ENCODE measurements at places on chromosomes 12 and 14.

- no peak for DNase-seq
These were observed 15.0 kb upstream of the SERPINA1 start for GRCh38 chr14:94403312-94403932.

DNA sequence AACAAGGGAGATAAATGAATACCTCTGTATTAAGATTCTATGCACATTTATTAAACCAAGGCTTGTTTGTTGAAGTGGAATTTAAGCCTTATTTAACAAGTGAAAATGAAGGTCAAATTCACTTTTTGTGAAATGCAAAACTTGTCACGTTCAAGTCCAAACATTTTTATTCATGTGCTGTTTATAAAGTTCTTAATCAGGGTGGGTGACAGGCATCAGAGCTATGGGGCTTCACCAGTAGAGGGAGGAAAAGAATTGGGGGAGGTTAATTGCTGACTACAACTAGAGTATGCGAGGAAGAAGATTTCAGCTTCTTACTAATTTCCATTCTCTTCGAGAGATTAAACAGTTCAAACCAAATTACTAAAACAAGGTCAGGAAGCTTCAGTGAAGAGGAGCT is 9.7 kb downstream of the MOK start:
- DNase-seq: no peak

DNA sequence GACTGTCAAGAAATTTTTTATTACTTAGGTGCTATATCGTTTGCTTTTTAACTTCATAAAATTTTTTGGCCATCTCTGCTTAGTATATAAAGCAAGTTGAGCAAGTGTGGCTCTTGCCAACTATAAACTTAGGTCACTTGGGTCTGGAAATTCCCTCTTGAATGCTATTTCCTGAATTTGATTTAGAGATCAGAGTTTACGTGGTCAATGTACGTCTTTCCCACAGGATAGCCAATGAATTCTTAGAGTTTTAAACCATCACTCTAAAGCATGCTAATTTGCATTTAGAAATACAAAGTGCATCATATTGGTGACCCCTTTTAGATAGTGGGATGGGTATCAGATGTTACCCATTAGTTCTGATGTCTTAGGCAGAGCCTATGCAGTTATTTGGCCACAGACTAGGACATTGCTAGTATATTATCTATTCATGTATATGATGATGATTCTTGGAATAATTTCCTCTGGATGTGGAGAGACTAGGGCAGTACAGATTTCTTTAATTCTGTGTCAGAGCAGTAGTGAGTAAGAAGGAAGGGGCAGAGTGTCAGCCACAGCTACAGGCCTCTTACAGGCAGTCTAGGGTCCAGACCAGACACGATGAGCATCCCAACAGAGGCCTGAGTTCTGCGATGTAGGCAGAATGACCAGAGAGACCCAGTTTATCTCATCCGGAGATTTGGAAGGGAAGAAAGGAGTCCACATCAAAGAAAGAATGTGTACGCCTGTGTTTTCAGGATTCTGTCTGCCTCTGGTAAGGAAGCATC is 30.3 kb downstream of the SCN8A start:
- no peak for DNase-seq

DNA sequence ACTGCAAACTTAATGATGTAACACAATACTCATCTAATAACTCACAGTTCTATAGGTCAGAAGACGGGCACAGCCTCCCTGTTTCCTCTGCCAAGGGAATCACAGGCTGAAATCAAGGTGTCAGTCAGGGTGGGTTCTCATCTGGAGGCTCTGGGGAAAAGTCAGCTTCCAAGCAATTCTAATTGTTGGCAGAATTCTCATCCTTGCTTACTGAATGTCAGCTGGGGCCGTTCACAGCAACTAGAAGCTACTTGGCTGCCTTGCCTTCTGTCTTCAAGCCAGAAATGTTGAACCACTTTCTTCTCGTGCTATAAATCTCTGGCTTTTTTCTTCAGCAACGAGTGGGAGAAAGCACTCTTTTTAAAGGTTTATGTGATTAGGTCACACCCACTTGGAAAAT is 80.1 kb upstream of the PDZRN4 start:
- DNase-seq: no peak

DNA sequence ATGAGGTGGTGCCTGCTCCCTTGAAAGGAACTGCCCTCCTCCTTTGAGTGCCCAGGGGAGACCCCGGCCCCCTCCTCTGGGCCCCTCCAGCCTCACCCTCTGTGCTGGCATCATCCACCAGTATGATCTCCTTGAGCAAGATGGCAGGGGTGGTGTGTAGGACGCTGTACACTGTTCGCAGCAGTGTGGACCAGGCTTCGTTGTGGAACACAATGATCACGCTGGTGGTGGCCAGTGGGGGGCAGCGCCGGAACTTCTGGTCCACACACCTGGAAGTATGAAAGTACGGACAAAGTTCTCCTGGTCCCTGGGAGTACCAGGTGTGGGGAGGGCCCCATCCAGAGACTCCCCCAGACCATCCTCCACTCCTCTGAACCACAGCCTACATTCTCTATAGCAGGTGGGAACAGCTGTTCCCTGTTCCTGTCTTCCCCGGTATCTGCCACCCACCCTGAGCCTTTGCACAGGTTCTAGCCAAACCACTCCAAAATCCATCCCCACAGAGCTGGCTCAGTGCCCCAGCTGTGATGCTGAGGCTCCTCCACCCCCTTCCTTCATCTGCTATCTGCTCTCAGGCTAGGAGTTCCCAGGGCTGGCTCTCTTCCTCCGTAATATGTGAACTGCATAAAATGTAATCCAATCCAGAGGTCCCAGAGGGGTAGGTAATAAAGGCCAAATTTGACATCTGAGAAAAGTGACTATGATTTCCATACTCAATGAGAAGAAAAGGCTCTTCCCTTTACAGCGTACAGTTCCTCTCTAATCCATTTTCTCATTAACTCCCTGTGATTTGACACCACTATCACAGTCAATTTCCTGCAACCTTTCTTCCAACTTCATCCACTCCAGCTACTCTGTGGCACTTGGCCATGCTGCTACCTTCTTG is 13.9 kb downstream of the GALNT6 start:
- DNase-seq: no peak

DNA sequence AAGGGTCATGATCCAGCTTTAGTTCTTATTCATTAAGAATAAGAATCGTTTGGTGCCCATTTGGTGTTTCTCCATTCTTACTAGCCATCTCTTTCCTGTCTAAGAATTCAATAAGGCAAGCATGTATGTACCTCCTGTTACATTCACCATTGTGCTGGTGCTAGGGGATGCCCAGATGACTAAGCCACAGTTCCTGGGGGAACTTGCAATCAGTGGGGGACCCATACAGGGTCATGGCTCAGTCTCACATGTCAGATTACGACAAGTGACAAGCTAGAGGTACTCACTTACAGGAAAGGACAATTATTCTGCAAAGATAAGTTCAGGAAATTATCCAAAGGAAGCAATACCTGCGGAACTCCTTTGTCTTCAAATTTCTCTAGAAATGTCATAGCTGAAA is 125.4 kb downstream of the STXBP6 start:
- no peak for DNase-seq

DNA sequence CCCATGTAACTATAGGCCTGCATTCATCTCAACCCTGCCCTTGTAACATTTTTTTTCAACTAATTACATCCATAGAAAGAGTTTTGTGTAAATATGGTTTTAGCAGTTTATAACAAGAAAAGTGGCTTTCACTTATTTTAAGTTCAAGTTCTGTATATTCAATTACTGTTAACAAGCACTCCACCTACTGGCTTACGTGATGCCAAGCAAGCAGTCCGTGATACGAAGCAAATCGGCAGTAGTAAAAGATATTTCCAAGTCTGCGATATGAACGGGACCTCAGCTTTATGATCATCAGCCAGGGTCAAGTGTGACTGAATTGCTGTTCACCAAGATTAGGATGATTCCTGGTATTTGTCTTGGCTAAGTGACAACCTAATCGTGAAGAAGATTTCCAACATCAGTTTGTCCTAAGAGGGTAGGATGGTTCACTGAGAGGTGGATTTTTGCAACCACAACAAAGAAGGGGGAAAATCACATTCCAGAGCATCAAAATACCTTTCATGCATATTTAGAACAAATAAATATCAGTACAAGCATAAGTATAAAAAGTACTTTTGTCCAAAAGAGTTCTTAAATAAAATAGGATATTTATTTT is 456.2 kb downstream of the FOXG1 start:
- DNase-seq: no peak

DNA sequence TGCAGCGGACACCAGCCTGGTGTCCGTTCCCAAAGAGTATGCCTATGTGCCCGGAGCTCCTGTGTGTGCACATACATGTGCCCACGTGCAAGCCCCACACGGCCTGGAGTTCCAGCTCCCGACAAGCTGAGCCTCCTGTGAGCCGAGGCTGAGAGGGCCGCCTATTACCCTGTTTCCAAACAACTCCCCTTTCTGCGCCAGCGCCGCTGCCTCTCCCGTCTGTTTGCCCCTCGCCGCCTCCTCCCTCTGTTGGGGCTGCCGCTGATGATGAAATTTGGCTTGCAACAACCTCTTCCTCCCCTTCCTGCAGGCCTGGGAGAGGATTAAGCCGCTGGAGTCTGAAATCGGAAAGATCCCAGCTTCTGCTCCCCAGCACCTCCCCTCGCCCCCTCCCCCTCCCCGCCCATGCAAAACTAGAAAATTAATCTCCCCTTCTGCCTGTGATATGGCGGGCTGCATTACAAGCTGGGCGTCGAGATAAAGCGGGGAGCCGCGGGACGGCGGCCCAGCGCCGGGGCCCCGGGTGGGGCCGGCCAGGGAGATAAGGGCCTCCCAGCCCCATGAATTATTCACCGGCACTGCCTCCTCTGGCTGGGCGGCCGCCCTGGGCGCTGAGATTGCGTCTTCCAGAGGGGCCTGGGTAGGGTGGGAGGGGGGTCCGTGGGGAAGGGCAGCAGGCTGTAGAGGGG is 6.8 kb upstream of the ASIC1 start:
- DNase-seq: no peak

GRCh38 chr14:58746261-58746660 is 108.5 kb downstream of the DACT1 start:
- DNase-seq: no peak

DNA sequence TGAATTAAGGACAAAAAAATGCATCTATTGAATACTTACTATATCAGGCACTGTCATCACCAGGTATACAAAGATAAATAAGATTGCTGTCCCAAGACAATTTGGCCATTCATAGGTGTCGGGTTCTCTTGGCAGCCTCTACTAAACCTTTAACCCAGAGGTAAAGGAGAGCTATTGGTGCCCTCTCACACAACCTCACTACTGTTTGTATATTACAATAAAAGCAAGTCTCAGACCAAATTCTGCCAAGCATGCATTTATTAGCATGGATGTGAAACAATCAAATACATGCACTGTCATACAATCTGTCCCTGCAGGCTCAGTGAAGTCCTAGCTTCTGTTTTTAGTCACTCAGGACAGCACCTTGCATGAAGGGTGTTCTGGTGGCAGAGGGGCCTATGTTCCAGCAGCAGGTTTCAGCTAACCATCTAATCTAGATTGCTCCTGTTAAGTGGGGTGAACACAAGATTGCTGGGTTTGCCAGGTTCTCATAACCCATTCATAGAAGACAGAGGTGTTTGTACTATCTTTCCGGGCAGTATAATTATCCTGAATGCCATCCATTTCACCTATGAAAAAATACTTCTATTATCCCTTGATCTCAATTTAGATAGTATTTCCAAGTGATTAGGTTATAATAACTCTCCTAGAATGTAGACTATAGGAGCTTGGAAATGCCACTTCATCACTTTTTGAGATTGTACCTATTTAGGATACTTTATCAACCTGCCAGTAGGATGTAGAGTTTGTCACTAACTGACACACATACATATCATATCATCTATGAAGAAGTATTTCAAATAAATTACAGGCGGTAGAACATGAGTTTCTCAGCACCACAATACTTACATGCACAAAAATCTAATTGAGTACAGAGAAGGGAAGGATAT is 254.0 kb upstream of the KRR1 start:
- no peak for DNase-seq

GRCh38 chr14:32727832-32728231 is 210.8 kb upstream of the NPAS3 start:
- no peak for DNase-seq

DNA sequence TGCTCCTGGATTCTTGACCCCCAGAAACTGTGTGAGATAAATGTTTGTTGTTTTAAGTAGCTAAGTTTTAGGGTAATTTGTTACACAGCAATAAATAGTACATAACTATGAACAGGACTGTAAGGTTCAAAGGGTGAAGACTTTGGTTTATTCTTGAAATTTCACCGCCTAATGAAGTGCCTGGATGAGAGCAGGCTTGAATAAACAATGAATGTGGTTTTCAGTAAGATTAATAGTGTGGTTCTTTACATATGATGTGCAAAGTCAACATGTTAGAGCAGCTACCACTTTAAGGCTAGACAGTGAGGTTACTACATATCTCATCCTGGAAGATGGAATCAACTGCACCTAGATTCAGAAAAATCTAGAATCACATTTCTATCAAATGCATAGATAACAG is 145.2 kb upstream of the BTG1 start:
- no peak for DNase-seq

DNA sequence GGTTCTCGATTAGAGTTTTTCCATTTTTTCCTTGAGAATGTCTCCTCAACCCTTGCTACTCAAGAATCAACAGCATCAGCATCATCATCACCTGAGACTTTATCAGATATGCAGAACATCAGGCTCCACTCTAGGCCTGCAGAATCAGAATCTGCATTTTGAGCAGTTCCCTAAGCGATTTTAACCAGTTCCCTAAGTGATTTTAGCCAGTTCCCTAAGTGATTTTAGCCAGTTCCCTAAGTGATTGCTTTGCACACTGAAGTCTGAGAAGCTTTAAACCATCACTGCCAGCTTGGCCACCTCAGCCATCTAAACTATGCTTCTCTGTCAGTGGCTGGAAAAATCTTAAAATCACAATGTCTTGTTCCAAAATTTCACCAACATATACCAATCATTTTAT is 29.4 kb upstream of the SLC38A1 start:
- no peak for DNase-seq

- no peak for DNase-seq
These were observed 32.2 kb upstream of the DCD start for GRCh38 chr12:54680374-54680773.

DNA sequence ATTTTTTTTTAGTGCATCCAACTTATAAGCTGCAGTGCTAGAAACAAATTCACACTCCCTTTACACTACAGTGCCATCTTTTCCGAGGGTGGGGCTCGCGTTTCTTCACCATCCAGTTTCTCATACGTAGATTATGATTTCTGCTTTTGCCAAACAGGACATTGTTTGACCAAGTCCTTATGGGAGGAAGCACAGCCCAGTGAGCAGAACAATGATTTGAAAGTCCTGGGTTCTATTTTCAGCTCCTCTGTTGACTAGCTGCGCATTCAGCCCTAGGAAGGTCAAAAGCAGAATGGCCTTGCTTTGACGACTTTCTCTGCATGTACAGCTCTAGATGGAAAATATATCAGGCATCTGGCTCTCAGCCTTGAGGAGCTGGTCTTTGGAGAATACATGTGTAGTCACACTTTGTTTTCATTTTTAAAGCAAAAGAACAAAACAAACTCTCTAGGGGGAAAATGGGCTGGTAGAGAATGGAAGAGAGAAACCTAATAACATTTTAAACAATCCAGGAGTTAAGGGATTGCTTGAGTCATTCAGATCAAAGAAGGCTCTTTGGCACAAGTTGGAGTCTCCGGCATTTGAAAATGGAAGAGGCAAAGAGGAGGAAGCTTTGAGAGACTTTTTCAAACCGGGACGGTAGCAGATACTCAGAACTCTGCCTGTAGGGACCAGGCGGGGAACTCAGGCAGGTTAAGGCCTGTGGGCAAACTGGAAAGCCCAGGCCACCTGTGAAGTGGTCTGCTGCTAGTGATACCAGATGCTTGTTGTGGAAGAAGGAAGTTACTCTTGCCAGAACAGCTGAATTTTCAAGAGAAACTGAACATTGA is 257.3 kb upstream of the PLEKHG7 start:
- DNase-seq: no peak
